ENCODE measurements at places on chromosomes 12 and 14. TPM values are rescaled to one million over a fixed set of nuclear protein-coding genes. Genes with fewer than 3 reads are reported as not detected.

- peak; percentile 23 for DNase-seq
- no peak overlapping the region for H3K4me3 ChIP-seq
- no peaks in the 10 kb centered on the region for H3K36me3 ChIP-seq
- no peaks in the 10 kb centered on the region for H3K27me3 ChIP-seq
Observed at GRCh38 chr12:110179291-110179690, 55.1 kb downstream of the IFT81 start.

DNA sequence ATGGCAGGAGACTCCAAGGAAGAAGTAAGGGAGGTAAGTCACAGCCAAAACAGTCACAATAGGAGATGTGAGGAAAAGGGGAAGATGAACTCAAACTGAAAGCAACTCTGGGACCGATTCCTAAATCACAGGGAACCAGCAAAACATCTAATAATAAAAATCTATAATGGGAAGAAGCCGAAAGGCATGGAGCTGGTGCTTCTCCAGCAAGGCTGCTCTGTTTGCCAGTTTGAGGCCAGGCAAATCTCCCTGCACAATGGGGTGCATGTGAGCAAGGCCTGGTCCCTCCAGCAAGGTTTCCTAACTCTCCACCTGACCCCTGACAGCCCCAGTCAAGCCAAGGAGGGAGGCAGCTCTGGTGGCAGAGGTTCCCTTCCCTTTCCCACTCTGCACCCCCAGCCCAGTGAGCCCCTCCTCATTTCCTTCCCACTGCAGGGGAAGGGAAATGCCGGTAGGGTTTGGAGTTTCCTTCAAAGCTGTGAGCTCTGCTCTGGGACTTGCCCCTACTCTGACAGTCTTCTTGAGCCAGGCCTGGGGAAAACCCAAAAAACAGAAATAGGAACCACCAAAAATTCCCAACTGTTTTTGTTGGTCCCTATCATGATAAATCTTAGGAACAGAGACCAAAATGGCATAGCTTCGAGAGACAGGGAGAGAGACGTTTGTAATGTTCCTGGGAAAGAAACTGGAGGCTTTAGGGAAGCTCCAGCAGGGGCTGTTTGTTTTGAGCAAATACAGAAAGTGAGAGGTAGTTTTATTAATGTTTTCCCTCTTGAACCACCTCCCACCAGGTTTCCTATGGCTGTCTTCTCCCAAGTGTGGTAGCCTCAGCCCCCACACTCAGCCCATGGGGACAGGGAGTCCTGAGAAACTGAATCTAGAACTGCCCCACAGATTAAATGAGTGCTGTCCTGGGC is 34.6 kb downstream of the FMNL3 start:
- H3K4me3 ChIP-seq = no peak overlapping the region
- no peak overlapping the region for H3K27ac ChIP-seq
- peaks cover 9% of the 10 kb centered on the region for H3K27me3 ChIP-seq
- no peak for DNase-seq

GRCh38 chr12:53502331-53502730 is 1.2 kb downstream of the TARBP2 start:
- H3K4me1 ChIP-seq = peaks cover 18% of the 10 kb centered on the region
- H3K27me3 ChIP-seq = no peaks in the 10 kb centered on the region
- DNase-seq = no peak
- peaks cover 23% of the 10 kb centered on the region for H3K36me3 ChIP-seq
- no peak overlapping the region for H3K27ac ChIP-seq

DNA sequence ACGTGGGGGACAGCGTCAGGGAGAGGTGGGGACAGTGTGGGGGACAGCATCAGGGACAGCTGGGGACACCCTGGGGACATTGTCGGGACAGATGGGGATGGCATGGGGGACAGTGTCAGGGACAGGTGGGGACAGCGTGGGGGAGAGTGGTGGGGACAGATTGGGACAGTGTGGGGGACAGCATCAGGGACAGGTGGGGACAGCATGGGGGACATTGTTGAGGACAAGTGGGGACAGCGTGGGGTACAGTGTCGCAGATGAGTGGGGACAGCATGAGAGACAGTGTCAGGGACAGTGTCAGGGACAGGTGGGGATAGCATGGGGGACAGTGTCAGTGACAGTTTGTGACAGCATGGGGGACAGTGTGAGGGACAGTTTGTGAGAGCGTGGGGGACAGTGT is 240.9 kb downstream of the TMEM121 start:
- no peak overlapping the region for H3K27ac ChIP-seq
- H3K4me3 ChIP-seq = no peak overlapping the region
- no peak for DNase-seq
- H3K27me3 ChIP-seq = no peaks in the 10 kb centered on the region
- H3K4me1 ChIP-seq = no peaks in the 10 kb centered on the region
- no peaks in the 10 kb centered on the region for H3K36me3 ChIP-seq

DNA sequence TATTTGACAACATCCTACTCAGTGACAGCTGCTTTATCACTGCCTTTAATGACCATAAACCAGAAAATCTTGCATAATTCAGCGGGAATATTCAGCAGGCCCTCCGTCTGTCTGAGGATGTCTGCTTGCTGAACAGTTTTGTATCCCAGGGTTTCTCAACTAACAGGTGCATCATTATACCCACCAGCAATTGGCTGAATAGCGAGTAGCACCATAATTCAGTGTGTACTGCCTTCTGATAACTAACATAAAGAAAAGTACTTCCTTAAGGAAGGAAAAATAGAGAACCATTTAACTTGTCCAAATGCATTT is 680.1 kb downstream of the GALC start:
- no peak overlapping the region for H3K27ac ChIP-seq
- no peaks in the 10 kb centered on the region for H3K4me1 ChIP-seq
- no peaks in the 10 kb centered on the region for H3K36me3 ChIP-seq
- no peaks in the 10 kb centered on the region for H3K27me3 ChIP-seq

DNA sequence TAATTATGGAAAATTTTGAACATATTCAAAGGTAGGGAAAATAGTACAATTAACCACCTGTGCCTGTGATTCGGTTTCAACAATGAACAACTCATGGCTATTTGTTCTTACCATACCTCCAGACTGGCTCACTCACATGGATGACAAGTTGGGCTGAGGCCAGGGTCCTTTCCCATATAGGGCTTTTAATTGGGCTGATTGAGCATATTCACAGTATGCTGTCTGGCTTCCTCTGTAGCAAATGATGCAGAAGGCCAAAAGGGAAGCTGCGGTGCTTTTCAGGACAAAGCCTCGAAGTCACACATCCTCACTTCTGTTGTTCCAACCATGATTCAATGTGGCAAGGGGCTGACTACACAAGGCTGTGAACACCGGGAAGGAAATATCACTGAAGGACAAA is 297.5 kb upstream of the SLC16A7 start:
- H3K36me3 ChIP-seq = no peaks in the 10 kb centered on the region
- no peak overlapping the region for H3K27ac ChIP-seq
- H3K4me1 ChIP-seq = no peaks in the 10 kb centered on the region
- H3K27me3 ChIP-seq = no peaks in the 10 kb centered on the region
- no peak for DNase-seq

GRCh38 chr14:85471744-85472143 is 58.2 kb upstream of the FLRT2 start:
- DNase-seq = peak; percentile 9
- H3K4me3 ChIP-seq = no peak overlapping the region
- H3K36me3 ChIP-seq = no peaks in the 10 kb centered on the region
- no peak overlapping the region for H3K27ac ChIP-seq
- H3K27me3 ChIP-seq = no peaks in the 10 kb centered on the region

DNA sequence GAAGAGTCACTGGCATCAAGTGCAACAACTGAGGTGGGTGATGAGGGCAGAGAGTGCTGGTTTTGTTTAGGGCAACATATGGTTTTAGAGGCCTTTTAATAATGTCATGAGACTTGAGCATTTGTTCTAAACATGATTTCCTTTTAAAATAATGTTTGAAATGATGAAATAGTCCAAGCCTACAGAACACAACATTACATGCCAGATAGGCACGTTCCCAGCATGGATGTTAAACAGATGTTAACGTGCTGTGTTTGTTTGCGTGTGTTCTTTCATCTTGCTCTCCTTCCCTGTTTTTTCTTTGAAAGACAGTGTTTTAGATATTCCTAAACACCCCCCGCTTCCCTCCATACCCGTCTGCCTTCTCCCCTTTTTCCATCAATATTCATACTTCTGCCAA is 82.3 kb downstream of the RGS6 start:
- no peak overlapping the region for H3K27ac ChIP-seq
- H3K27me3 ChIP-seq = no peaks in the 10 kb centered on the region
- H3K4me1 ChIP-seq = no peaks in the 10 kb centered on the region
- H3K4me3 ChIP-seq = no peak overlapping the region
- DNase-seq = no peak
- no peaks in the 10 kb centered on the region for H3K36me3 ChIP-seq

- no peak overlapping the region for H3K4me3 ChIP-seq
- H3K4me1 ChIP-seq = no peaks in the 10 kb centered on the region
- no peak for DNase-seq
- H3K36me3 ChIP-seq = no peaks in the 10 kb centered on the region
- H3K27me3 ChIP-seq = no peaks in the 10 kb centered on the region
- H3K27ac ChIP-seq = no peak overlapping the region
Observed at GRCh38 chr14:85701763-85702162, 171.8 kb downstream of the FLRT2 start.

DNA sequence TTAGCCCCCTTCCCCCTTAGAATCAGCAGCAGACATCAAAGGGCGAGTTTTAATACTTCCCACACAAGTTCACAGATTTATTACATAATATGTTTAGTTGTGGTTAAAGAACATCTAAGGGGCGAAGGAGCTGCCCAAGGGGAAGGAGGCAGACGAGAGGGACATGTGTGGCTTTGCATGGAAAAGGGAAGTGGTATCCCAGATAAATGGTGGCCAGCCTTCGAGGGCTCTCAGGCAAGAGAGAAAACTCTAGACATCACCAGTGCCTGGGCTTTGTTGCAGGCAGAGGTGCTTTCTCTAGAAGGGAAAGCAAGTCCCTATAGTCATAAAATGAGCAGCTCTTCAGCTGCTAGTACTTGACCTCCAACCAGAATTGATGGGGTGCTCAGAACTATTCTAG is 121.2 kb downstream of the CACNA1C start:
- H3K36me3 ChIP-seq = no peaks in the 10 kb centered on the region
- no peak for DNase-seq
- H3K4me1 ChIP-seq = no peaks in the 10 kb centered on the region
- no peak overlapping the region for H3K4me3 ChIP-seq

GRCh38 chr12:120787889-120788288 is 62.3 kb downstream of the ACADS start:
- no peak for DNase-seq
- no peaks in the 10 kb centered on the region for H3K36me3 ChIP-seq
- H3K4me1 ChIP-seq = peaks cover 5% of the 10 kb centered on the region
- no peaks in the 10 kb centered on the region for H3K27me3 ChIP-seq

DNA sequence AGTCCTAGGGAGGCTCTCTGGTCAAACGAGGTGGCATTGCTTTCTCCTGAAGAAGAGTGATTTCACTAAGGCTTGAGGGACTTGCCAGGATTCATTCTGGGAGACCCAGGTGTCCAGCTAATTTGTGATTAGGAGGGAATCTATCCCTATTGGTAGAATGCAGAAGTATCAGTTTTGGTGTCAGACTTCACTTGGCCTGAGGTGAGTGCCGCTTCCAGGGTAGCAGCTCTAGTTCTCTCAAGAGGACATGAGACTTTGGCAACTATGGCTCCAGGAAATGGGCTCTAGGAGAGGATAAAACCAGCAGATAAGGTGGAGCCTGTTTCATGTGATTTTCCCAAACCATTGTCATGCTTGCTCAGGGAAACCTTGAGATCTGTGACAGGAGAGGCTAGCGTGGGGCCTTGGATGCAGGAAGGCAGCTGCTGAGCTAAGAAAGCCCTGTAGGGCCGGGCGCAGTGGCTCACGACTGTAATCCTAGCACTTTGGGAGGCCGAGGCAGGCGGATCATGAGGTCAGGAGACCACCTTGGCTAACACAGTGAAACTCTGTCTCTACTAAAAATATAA is 11.6 kb upstream of the TMEM117 start:
- H3K27me3 ChIP-seq = no peaks in the 10 kb centered on the region
- no peak overlapping the region for H3K4me3 ChIP-seq
- H3K27ac ChIP-seq = no peak overlapping the region
- peaks cover 4% of the 10 kb centered on the region for H3K4me1 ChIP-seq
- no peak for DNase-seq
- no peaks in the 10 kb centered on the region for H3K36me3 ChIP-seq

DNA sequence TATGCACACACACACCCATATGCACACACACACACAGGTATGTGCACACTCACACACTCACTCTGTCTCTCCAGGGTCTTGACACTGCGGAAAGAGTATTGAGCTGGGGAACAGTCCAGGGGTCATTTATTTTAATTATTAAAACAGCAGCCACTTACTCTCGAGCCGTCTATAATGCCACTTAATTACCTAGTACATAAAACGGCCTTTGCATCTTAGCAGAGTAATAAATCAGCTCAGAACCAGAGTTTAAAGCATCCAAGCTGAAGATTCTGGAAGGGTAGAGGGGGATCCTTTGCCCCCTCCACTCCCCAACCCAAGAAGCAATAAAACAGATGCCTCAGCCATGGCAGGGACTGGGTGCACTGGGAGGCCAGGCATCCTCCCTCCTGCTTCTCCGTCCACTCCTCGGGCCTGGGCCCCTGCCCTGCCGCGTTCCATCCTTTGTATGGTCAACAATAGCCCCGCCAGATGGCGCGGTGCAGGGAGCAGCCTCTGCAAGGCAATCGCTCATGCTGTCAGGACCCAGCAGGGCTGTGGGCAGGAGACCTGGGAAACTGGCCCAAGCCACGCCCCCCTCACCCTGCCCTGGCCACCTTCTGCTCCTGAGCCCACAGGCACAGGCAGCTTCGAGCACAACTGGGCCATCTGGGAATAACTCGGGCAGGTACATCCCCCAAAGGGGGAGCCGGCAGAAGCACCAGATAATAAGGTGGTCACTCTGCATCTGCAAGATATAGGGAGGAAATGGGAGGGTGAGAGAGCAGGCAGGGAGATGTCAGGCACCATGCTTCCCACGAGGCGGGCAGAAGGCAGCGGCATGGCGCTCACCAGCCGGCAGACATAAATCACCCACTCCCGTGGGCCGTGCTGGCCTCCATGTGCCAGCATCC is 40.9 kb downstream of the CCDC85C start:
- H3K4me1 ChIP-seq = peaks cover 29% of the 10 kb centered on the region
- H3K36me3 ChIP-seq = peaks cover 4% of the 10 kb centered on the region
- no peak overlapping the region for H3K4me3 ChIP-seq
- no peak overlapping the region for H3K27ac ChIP-seq
- no peak for DNase-seq

DNA sequence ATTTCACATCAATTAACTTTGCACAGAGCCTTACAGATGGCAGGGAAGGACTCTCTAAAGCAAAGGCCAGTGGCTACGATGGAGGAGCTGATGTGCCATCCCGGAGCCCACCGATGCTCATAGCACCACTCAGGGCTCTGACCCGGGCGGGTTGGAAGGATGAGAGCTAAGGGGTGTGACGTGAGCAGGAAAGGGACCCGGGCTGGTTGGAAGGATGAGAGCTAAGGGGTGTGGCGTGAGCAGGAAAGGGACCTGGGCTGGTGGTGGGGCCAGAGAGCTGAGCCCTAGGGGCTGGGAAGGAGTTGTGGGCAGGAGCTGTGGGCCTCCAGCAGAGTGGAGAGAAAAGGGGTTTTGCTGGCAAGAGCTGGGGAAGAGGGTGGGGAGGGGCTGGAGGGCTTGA is 3.8 kb upstream of the FBRSL1 start:
- no peak overlapping the region for H3K4me3 ChIP-seq
- peaks cover 56% of the 10 kb centered on the region for H3K27me3 ChIP-seq
- peaks cover 2% of the 10 kb centered on the region for H3K4me1 ChIP-seq
- no peaks in the 10 kb centered on the region for H3K36me3 ChIP-seq
- H3K27ac ChIP-seq = no peak overlapping the region

PIWIL1 gene
- 0.13 TPM for polyA plus RNA-seq

DBX2 gene
- polyA plus RNA-seq = not detected

CEP170B gene
- polyA plus RNA-seq = 8.7 TPM

LRFN5 gene
- not detected for polyA plus RNA-seq

ANKRD33 gene
- polyA plus RNA-seq = not detected

IFNG-AS1 gene
- polyA plus RNA-seq = not detected

Measured in keratinocyte (primary cell).